PC-3 (cell line): ENCODE measurements at places on chromosomes 6 and 20.

- no peaks in the 10 kb centered on the region for H3K27me3 ChIP-seq
- H3K4me3 ChIP-seq = no peak overlapping the region
- H3K4me1 ChIP-seq = peaks cover 4% of the 10 kb centered on the region; the same call in 1 of the 2 replicates
- no peak overlapping the region for H3K27ac ChIP-seq
- DNase-seq = no peak
Observed at GRCh38 chr6:35635601-35636597, 52.8 kb downstream of the FKBP5 start.

DNA sequence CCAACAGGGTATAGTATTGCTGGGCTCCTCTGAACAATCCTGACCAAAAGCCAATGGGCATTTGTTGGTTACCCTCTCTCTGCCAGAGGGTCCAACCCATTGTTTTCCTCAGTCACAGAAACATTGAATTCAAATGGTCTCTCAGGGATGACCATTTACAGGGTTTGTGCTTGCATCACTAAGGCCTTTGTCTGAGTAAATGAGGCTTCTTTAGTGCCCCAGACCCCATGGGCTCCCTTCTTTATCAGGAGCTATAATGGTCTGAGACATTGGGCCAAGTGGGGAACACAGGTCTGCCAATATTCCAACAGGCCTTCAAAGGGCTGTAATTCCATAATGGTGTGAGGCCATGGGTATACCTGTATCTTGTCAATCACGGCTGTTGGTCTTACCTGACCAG is 27.1 kb downstream of the GSTA2 start:
- no peaks in the 10 kb centered on the region for H3K36me3 ChIP-seq
- no peak overlapping the region for H3K27ac ChIP-seq
- no peaks in the 10 kb centered on the region for H3K4me1 ChIP-seq
- no peaks in the 10 kb centered on the region for H3K27me3 ChIP-seq

DNA sequence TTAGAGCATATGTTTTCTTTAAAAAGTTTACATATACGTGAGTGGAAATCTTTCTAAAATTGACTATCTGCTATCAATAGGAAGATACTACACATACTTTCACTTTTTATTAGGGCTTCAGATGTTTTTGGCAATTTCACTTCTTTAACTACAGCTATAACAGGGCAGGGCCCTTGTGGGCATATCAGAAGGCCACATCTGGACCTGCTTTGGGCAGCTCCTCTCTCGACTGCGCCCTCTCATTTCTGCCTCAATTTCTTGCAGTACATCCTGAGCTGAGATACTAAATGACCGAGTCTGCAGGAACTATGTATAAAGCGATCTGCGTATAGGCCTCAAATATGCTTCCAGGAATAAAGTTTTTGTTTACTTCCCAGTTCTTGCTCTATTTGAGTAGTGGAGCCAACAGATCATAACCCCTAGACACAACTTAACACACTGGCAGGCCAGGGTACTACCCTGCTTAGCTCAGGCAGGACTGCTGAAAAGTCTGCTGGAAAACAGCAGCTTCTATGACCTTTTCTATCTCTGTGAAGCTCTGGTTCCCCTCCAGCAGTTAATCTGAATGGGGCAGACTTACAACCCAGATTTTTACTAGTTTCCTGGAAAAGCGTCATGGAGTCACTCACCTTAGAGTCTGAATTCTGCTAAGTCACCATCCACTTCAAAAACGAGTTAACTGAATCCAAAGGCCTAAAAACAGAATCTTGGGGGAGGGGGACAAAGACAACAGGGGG is 12.7 kb downstream of the GCLC start:
- no peaks in the 10 kb centered on the region for H3K36me3 ChIP-seq
- no peak overlapping the region for H3K4me3 ChIP-seq
- DNase-seq = no peak

DNA sequence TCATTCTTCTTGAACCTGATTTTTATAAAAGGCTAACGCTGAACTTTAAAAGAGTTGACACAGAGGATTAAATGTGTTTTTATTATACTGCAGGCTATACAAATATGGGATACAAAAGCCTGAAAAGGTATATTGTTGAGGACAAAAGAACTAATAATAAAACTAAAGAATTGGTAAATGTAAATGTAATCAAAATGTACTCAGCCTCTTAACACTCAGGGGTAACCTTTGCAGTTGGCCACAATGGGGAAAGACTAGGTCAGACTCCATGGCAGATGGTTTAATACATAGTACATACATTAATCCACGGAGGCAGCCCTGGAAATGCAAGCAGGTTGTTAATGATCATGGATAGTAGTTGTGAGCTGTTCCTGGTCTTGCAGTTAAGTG is 57.5 kb downstream of the SOBP start:
- H3K4me1 ChIP-seq = no peaks in the 10 kb centered on the region
- H3K4me3 ChIP-seq = no peak overlapping the region
- H3K27ac ChIP-seq = no peak overlapping the region
- no peak for DNase-seq
- H3K36me3 ChIP-seq = no peaks in the 10 kb centered on the region
- H3K27me3 ChIP-seq = peaks cover 40% of the 10 kb centered on the region; the same call in 1 of the 2 replicates

- no peaks in the 10 kb centered on the region for H3K4me1 ChIP-seq
- no peak overlapping the region for H3K4me3 ChIP-seq
- H3K27me3 ChIP-seq = peaks cover 57% of the 10 kb centered on the region
- no peaks in the 10 kb centered on the region for H3K36me3 ChIP-seq
Observed at GRCh38 chr20:58721951-58722778, 29.6 kb downstream of the NPEPL1 start.

DNA sequence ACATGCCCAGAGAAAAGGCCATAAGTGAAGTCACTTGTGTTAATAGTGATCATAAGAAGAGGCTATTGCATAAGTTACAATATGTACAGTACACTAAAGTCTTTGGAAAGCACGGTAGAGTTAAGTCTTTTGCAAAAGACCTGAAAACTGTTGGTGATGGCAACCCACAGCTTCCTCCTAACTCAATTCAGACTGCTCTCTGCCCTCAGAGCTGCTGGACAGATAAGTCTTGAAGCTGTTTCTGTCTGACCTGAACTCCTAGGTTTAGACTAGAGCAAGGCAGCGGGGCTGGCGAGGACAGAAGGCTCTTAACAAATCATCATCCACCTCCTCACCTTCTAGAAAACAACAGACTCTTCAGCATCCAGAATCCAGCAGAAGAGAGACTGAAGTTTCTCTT is 125.4 kb downstream of the CD24 start:
- no peak overlapping the region for H3K27ac ChIP-seq
- no peaks in the 10 kb centered on the region for H3K4me1 ChIP-seq
- H3K36me3 ChIP-seq = no peaks in the 10 kb centered on the region
- no peaks in the 10 kb centered on the region for H3K27me3 ChIP-seq

GRCh38 chr6:167832497-167833395 is 6.0 kb downstream of the AFDN start:
- peak overlapping the region; percentile 22; the same call in 1 of the 2 replicates for H3K4me3 ChIP-seq
- peak; percentile 43 for DNase-seq
- H3K27ac ChIP-seq = peak overlapping the region; percentile 20; the same call in 1 of the 2 replicates
- H3K27me3 ChIP-seq = no peaks in the 10 kb centered on the region
- no peaks in the 10 kb centered on the region for H3K36me3 ChIP-seq

GRCh38 chr6:67897998-67898607 is 737.0 kb upstream of the ADGRB3 start:
- no peak for DNase-seq
- H3K4me3 ChIP-seq = no peak overlapping the region
- H3K27me3 ChIP-seq = no peaks in the 10 kb centered on the region
- H3K27ac ChIP-seq = no peak overlapping the region
- H3K4me1 ChIP-seq = no peaks in the 10 kb centered on the region
- no peaks in the 10 kb centered on the region for H3K36me3 ChIP-seq

DNA sequence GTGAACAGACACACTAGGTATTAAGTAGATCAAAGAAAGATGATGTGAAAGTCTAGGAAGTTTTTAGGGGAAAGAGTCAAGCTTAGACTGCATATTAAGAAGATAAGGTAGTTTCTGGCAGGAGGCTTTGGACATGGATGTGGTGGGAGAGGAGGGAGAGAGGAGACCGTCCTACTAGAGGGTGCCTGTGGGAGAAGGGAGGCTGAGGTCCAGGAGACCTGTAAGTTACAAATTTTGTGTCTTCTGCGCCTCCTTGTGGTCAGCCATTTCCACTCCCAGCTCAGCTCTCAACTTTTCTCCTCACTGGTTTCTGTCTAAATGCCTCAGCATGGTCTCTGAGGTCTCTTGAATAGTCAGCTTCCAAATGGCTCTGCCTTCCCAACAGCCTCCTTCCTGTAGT is 193.5 kb downstream of the UNC5CL start:
- H3K27ac ChIP-seq = no peak overlapping the region
- H3K4me1 ChIP-seq = no peaks in the 10 kb centered on the region
- peak; percentile 69 for DNase-seq
- peaks cover 43% of the 10 kb centered on the region for H3K27me3 ChIP-seq
- no peak overlapping the region for H3K4me3 ChIP-seq

DNA sequence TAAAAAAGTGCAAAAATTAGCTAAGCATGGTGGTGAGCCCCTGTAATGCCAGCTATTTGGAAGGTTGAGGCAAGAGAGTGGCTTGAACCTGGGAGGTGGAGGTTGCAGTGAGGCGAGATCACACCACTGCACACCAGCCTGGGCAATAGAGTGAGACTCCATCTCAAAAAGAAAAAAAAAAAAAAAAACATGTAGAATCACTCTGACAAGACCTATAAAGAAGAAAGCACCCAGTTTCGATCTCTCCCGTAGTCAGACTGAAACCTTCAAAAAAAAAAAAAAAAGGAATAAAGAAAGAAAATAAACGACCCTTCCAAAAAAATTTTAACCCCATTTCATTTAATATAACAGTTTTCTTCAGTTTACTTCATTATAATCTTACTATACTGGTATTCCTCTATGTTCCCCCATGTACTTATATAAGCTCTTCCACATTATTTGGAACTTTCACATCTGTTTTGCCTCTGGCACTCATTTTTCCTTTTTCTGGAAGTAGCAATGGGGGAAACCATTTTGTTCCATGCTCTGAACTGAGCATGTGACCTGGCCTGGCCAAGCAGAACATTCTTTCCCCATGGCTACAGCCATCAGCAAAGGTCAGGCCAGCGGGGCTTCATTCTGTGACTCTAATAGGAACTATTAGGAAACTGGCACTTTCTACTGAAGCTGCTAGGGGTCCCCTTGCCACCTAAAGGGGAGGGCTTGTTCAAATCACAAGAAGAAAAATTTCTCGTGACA is 9.6 kb downstream of the SLC18B1 start:
- no peaks in the 10 kb centered on the region for H3K36me3 ChIP-seq
- H3K27ac ChIP-seq = no peak overlapping the region
- H3K4me3 ChIP-seq = no peak overlapping the region
- no peaks in the 10 kb centered on the region for H3K4me1 ChIP-seq

DNA sequence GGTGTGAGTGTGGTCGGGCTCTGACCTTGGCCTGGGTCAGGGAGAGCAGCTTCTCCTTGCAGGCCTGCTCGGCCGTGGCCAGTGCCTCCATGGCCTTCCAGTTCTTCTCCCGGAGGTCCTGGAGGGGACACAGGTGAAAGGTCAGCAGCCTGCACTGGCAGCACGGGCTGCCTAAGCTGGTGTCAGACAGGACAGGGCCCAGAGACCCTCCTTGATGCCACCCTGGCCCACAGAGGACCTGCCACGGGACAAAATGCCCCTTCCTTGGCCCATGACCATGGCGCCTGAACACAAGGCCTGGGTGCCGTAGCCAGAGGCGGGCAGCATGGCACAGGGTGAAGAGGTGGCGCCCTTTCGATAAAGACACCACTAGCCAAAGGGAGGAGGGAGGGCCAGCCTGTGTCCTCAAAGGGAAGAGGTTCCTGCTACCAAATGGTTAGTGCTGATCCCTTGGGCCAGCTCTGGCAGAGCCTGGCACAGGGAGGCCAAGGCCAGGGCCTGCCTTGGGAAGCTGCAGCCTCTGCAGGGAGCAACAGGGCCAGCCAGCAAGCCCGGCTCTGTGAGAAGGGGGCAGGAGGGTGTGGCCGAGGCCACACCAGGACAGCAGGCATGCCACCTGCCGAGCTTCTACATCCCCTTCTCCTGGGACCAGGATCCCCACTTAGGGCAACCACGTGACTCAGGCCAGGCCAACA is 54.8 kb downstream of the DSTN start:
- no peak for DNase-seq
- no peak overlapping the region for H3K27ac ChIP-seq
- peaks cover 51% of the 10 kb centered on the region; the same call in 1 of the 2 replicates for H3K36me3 ChIP-seq
- no peak overlapping the region for H3K4me3 ChIP-seq
- no peaks in the 10 kb centered on the region for H3K4me1 ChIP-seq

GRCh38 chr20:48826883-48827771 is 672 bp downstream of the PREX1 start:
- H3K27me3 ChIP-seq = no peaks in the 10 kb centered on the region
- H3K4me1 ChIP-seq = peaks cover 60% of the 10 kb centered on the region
- H3K27ac ChIP-seq = no peak overlapping the region
- H3K4me3 ChIP-seq = peak overlapping the region; percentile 71
- no peaks in the 10 kb centered on the region for H3K36me3 ChIP-seq
- DNase-seq = peak; percentile 24

- DNase-seq = peak; percentile 28
- H3K4me3 ChIP-seq = no peak overlapping the region
- no peak overlapping the region for H3K27ac ChIP-seq
- H3K4me1 ChIP-seq = no peaks in the 10 kb centered on the region
- H3K36me3 ChIP-seq = no peaks in the 10 kb centered on the region
Observed at GRCh38 chr20:37552415-37552814, 24.7 kb upstream of the BLCAP start.

DNA sequence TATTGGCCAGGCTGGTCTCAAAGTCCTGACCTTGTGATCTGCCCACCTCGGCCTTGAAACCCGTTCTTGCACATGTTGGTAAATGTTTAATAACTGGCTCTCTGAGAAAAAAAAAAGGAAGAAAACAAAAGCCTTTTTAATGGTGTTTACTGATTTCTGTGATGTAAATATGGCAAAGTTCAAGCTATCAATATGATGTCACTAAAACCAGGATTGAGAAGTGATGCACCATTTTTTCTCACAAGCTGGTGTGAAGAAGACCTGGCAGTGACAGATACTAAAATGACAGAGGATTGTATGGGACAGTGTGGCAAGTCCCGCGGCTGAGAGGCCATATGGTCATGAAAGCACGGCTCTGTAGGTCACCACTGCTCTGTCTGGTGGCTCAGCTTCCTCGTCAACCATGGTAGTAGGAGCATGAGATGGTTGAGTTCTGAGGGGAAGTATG is 196.3 kb upstream of the SUPT3H start:
- H3K36me3 ChIP-seq = no peaks in the 10 kb centered on the region
- no peak overlapping the region for H3K4me3 ChIP-seq
- H3K27ac ChIP-seq = no peak overlapping the region
- no peak for DNase-seq
- no peaks in the 10 kb centered on the region for H3K27me3 ChIP-seq
